Activated CD8-positive, alpha-beta memory T cell treated with anti-CD3 and anti-CD28 coated beads, Interleukin-2, amount 50 U/mL, for 48 hours (primary cell): ENCODE measurements at places on chromosomes 4 and X.

DNA sequence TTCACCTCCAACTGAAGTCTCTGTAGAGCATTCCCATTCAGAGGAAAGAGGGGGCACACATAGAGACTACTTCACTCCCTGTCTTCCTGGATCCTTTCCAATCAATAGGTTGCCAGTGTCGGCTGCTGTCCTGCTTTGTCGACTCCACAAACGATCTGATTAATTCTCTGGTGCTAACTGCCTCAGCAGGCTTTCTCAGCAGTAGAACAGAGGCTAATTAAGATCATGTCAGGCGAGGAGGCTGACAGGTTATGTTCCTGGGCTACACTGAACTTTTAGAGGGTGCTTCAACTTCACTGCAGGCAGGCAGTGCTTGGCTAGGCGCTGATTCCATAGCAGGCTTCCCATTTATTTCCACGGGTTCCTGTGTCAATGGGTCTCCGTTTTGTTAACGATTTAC, 79.2 kb downstream of the GRIA3 start:
- DNase-seq: no peak

DNA sequence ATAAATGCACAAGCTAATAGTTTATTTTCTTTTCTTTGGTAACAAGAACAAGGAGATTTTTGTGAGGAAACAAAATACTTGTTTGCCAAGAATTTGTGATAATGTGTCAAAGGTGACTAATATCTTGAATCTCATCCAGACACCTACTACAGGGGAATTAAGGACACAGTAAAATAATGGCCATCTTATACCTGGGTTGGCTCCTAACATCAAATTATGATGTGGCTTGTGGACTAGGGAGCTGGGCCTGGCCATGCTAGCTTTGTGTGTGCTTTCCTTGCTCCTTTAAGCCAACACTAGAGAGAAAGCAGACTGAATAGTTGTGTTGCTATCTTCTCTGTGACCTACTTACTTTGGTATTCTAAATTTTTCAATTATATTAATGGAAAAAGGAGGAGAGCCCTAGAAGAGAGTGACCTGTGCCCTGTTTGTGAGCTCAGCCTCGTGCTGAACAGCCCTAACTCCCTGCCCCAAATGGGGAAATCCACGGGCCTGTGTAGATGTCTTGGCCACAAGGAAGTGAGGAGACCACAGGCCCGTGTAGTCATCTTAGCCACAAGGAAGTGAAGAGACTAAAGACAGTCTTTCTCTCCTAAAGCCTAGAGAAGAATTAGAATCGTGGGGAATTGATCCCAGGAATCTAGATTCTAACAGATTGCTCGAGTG, 23.3 kb downstream of the ARHGAP24 start:
- no peak for DNase-seq

- no peak for DNase-seq
Measured at GRCh38 chr4:36111172-36111571, 133.1 kb downstream of the ARAP2 start.

DNA sequence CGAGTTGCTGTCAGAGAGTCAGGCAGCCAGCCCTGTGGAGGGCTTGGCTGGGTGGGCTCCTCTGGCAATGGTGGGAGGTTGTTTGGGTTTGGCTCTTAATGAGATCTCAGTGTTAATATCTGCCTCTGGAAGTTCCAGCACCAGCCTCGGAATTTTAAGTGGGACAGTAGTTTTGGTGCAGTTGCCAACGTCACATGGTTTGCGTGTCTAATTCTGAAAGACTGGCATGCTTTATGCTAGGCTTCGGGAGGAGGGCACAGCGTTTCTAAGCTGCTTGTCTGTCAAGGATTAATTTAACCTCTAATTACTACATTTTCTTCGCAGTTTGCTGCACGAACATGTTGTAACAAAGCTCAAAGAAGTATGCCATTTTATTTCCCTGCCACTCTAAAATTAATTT, 9.2 kb downstream of the MAMLD1 start:
- DNase-seq: no peak

- DNase-seq: no peak
Measured at GRCh38 chr4:186204686-186205085, 13.3 kb downstream of the CYP4V2 start.

- DNase-seq: no peak
Measured at GRCh38 chr4:91302120-91302519, 1001.6 kb upstream of the GRID2 start.

DNA sequence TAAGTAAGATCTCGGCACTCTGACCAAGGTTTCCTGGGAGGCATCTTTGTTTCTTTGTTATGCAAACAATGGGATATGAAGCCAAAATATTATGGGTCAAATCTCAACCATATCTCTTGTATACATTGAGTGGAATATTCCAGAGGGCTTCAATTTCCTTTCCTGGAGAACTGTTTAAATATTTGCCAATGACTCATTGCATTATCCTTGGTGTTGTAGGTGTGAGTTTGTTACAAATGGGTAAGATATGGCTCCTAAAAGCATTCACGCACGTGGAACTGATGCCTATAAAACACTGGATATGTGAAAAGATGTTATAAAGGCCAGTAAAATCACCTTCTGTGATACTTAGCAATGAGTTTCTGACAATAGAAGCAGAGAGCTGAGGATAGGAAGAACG, 150.5 kb upstream of the WDR1 start:
- no peak for DNase-seq

DNA sequence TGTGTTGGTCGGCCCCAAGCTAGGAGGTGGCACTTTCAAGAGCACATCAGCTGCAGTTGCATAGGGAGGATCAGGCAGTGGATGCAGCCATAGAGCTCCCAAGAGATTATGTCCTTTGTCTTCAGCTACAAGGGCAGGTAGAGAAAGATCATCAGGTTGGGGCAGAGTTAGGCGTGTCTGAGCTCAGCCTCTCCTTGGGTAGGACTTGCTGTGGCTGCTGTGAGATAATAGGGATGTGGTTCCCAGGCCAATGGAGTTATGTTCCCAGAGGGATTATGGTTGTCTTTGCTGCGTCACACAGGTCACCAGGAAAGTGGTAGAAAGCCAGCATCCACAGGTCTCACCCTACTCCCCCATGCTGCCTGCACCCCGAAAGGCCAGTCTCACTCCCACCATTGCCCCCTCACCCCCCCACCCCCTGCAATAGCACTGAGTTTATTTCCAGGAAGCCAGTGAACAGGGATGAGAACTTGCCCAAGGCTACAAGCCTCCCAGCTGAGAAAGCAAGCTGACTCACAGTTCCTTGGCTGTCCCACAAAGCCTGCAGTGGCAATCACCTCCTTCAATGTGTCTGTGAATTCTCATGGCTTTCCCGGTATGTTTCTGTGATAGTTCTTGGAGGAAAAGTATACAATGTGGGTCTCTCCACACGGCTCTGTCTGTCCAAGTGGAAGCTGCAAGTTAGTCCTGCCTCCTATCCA, 148.4 kb downstream of the STPG2 start:
- no peak for DNase-seq

DNA sequence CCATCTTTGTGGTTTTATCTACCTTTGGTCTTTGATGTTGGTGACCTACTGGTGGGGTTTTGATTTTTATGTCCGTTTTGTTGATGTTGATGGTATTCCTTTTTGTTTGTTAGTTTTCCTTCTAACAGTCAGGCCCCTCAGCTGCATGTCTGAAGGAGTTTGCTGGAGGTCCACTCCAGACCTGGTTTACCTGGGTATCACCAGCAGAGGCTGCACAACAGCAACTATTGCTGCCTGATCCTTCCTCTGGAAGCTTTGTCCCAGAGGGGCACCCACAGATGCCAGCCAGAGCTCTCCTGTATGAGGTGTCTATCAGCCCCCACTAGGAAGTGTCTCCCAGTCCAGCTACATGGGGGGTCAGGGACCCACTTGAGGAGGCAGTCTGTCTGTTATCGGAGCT, 199.3 kb upstream of the WDFY3 start:
- no peak for DNase-seq

DNA sequence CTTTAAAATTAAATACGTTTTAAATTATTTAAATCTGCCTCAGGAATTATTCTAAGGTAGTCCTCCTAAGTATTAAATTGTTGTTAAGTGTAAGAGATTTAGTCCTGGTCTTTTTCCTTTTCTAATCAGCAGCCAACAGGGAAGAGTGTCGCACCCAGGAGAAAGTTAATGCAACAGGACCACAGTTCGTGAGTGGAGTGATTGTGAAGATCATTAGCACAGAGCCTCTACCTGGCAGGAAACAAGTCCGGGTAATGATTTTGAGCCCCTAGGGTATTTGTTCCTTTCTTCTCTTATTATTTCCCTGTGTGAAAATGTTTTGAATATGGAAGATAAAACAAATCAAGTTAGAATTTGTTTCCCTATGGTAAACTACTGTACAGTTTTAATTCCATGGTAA, 13.4 kb downstream of the LARP7 start:
- no peak for DNase-seq

- DNase-seq: no peak
Measured at GRCh38 chr4:41260116-41260733, 3.5 kb downstream of the UCHL1 start.

- no peak for DNase-seq
Measured at GRCh38 chr4:147198411-147199051, 252.9 kb upstream of the TTC29 start.

- DNase-seq: no peak
Measured at GRCh38 chrX:116009861-116010710, 160.5 kb upstream of the AGTR2 start.

DNA sequence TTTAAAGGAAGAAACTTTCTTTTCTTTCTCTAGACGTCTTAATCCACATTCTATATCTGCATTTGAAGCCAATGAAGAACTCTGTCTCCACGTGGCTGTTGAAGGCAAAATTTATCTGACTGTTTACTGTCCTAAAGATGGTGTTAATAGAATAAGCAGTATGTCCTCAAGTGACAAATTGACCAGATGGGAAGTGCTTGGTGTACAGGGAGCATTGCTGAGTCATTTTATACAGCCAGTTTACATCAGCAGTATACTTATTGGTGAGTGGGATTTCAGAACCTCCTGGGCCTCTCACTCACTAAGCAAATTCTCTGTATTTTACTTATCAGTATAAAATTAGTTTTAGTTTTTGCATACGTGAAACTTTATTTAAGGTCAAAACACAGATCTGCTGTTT, 33.7 kb downstream of the ADAD1 start:
- DNase-seq: no peak

DNA sequence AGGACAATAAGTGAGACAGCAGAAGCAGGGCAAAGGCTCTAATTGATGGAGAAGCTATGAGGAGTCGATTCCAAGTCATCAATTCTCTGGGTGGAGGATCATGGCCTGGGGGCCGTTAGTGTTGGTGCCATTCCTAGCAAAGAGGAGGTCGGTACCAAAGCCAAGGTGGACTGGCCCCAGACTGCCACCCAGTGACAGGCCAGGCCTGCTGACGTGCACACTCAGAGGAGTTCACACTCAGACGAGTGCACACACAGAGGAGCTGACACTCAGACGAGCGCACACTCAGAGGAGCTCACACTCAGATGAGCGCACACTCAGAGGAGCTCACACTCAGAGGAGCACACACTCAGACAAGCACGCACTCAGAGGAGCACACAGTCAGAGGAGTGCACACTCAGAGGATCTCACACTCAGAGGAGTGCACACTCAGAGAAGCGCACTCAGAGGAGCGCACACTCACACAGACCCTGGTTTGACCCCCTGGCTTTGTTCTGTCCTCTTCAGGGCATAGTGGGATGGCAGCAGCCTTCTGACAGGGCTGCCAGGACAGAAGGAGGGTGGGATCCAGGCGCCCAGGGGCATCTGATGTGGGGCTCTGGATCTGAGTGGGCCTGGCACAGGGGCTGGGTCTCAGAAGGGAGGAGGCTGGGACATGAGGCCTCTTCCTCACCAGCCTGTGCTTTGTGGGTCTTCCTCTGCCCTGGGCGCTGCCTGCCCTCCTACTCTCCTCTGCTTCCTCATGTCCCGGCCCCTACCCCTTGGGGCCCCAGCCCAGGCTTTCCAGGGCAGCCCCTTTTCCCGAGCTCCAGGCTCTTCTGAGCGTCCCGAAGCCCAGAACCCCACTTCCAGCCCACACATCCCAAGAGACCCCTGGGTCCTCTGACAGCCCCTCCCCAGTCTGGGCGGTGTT, 41.7 kb upstream of the NKX1-1 start:
- DNase-seq: no peak

DNA sequence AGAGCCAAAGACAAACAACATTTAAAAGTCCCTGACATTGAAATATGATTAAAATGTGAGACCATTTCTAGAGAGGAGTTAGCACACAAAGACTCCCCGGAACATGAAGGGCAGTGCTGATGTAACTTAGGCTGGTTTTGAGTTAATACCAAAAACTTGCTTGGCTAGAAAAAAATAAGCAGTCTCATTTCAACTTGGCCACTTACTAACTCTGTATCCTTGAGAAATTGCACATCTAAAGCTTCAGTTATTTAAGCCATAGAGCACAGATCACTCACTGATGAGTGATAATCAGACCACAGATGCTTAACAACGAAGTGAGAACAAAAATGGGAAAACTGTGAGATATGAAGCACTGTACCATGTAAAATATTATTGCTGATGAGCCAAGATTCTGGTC, 65.9 kb upstream of the MAOA start:
- DNase-seq: no peak

DNA sequence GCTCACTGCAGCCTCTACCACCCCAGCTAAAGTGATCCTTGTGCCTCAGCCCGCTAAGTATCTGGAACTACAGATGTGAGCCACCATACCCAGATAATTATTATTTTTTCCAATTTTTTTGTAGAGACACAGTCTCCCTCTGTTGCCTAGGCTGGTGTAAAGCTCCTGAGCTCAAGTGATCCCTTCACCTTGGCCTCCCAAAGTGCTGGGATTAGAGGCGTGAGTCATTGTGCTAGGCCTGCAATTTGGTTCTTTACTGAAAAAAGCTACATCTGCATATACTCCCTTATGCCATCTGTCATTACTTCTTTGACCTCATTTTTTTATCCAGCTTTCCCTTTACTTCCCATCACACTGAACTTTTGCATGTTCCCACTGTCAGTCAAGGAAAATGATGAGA, 2012.4 kb upstream of the IGFBP7 start:
- DNase-seq: no peak

GRCh38 chr4:147830987-147831386, 99.1 kb downstream of the ARHGAP10 start:
- DNase-seq: no peak

GRCh38 chr4:56705966-56706365, 24.9 kb upstream of the HOPX start:
- DNase-seq: no peak

DNA sequence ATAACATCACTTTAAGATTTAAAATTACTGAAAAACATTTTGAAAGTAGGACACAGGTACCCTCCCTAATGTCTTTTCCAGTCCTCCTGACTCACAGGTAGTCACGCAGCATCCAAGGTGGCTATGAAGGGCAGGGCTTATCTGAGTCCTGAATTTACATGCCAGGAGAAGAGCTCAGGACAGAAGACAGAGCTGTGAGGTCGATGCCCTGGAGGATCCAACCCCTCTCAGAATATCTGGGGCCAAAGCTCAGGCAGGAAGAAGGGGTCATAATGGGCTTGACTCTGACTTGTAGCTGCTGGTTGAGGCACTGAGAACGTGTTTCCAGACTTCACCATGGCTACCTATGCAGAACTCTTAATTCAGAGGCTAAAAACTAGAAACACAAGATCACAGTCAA, 177.5 kb downstream of the AASDH start:
- DNase-seq: no peak

- DNase-seq: no peak
Measured at GRCh38 chrX:30576881-30577280, 685 bp downstream of the TASL start.
